Activated CD4-positive, CD25-positive, alpha-beta regulatory T cell treated with anti-CD3 and anti-CD28 coated beads, Interleukin-2, amount 50 U/mL, for 16 hours (primary cell): ENCODE measurements at places on chromosomes 5 and 9.

- no peak for DNase-seq
Measured at GRCh38 chr9:72808446-72808768, 144.4 kb downstream of the ALDH1A1 start.

DNA sequence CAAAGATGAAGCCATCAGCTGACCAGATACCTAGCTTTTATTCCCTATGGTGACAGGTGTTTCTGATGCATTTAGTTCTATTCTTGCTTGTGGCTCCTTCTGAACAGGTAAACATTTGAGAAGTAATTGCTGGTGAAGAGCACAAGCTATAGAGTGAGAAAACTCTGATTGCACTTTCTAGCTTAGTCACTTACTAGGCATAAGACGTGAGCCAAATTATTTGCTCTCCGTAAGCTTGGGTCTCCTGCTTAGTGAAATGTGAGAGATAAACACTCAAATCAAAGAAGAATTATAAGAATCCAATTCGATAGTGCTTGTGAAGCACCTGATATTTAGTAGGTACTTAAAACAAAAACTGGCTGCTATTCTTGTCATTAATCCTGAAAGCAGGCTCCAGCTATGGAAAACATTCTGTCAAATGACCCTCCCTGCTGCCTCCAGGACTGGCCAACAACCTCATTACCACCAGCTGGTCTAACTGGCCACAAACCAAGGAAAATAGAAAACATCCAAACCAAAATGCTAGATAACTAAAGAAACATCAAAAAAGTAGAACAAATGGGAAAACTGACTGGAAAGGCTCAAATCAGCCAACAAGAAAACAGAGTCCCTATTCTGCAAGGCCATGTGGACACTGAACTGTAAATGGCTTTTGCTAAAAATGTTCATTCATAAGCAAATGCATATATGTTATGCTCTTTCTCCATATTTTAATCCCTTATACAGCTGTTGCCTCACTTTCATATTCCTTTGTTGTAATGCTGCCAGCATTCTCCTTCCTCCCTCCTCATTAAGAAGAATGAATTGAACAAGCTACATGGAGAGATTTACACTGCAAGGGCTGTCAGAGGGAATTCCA is 616.1 kb downstream of the DTWD2 start:
- DNase-seq, result no peak

- DNase-seq, result peak; percentile 26
Measured at GRCh38 chr9:131503626-131504465, 1.1 kb downstream of the POMT1 start.

- DNase-seq, result no peak
Measured at GRCh38 chr9:86351880-86352279, 2.3 kb downstream of the TUT7 start.

DNA sequence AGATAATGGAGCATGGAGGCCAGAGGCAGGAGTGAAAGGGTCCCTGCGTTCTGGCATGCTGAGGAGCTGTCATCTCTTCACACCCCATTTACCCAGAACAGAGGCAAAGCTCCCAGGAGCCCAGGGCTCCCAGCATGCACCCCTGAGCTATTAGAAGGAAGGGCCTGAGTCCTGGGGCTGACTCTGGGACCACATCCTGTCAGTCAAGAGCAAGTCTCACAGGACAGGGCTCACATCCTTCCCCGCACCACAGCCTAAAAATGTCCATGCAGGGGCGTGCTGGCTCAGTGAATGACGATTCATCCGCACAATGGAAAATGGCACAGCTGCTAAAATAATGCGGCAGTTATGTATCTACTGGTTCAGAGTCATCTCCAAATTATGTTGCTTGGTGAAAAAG is 31.4 kb downstream of the CAMK2A start:
- DNase-seq, result no peak

DNA sequence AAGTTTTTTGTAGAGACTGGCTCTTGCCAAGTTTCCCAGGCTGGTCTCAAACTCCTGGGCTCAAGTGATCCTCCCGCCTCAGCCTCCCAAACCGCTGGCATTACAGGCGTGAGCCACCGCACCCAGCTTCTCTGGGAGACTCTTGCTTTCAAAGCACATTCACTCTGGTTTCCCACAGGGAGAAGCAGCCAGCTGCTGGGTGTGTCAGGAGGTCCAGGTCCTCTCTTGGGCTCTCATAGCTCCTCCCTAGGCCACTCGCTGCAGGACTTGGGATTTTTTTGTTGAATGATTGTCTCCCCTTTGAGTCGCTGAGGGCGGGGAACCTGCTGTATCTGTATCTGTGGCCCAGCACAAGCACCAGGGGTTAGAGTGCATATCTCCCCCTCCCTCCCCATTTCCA is 68.4 kb upstream of the RAPGEF1 start:
- DNase-seq, result no peak

DNA sequence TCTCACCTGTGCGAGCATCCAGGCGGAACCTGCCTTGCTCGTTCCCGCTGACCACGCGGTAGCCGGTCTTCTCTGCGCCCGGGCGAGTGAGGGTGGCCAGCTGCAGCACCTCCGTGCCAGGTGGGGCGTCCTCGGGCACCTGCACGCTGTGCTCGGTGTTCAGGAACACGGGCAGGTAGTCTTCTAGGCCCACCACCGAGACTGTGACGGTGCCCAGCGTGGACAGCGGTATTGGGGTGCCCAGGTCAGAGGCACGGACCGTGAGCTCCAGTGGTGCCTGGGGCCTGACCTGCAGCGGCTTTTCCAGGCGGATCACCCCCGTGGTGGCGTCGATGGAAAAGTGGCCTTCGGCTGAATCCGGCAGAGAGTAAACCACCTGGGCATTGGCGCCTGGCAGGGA is 59.5 kb downstream of the FAT2 start:
- DNase-seq, result no peak

DNA sequence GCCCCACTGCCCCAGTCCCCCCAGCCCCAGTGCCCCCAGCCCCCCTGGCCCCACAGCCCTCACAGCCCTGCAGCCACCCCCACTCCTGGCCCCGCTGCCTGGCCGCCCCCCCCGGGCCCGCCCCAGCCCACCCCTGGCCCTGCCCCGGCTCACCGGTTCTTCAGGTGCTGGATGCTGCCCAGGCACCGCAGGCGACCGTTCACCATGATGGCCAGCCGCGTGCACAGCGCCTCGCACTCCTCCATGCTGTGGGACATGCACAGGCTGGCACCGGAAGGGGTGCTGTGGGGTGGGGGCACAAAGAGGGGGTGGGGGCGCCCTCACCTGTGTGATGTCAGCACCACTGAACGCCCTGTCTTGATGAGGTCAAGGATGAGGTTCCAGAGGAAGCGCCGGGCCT is 12.8 kb upstream of the CLIC3 start:
- no peak for DNase-seq

DNA sequence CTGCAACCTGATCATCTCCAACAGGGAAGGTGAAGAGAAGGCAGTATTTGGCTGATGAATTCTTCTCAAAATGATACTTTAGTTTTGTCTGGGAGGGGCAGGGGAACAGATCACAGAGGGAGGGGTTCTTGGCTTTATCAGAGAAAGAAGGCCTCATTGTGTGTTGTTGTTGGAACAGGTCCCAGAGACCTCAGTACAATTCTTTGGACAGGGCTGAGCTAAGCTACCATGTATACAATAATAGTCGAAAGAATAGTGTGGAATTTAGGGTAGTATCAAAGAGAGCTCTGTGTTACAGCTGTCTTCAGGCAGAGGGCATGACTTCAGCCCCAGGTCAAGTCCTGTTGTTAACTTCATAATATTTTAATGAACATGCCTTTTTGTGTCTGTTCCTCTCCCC is 39.9 kb downstream of the ARHGAP26 start:
- DNase-seq, result no peak
